ENCODE measurements at places on chromosomes 11 and 22. TPM values are rescaled to one million over a fixed set of nuclear protein-coding genes. Genes with fewer than 3 reads are reported as not detected.

Gene C22orf31
- total RNA-seq: not detected

Gene OR8G5
- total RNA-seq: not detected

Gene OR52E1
- not detected for total RNA-seq

Gene SYT8
- total RNA-seq: not detected

Gene OR8K3
- total RNA-seq: not detected

Gene INPP5J
- 3.1 TPM for total RNA-seq

Gene MPZL3
- 0.63 TPM for total RNA-seq

Gene CLMP
- total RNA-seq: 61.3 TPM

Gene OTOG
- 0.63 TPM for total RNA-seq

Gene SCGB1A1
- total RNA-seq: not detected

Gene KRTAP5-2
- not detected for total RNA-seq

Gene VPREB1
- not detected for total RNA-seq

Gene FXYD2
- total RNA-seq: 3.4 TPM

Gene CNGA4
- total RNA-seq: 0.63 TPM

Gene TEX12
- 2.2 TPM for total RNA-seq

Gene MRGPRX4
- total RNA-seq: not detected

Gene TMEM86A
- 7.5 TPM for total RNA-seq

Gene PATE2
- 1.9 TPM for total RNA-seq

Gene ZNF215
- 6.3 TPM for total RNA-seq

Measured in parietal lobe (tissue), 2 donors.